Effector CD4-positive, alpha-beta T cell (primary cell): ENCODE measurements at places on chromosomes 2 and 18.

DNA sequence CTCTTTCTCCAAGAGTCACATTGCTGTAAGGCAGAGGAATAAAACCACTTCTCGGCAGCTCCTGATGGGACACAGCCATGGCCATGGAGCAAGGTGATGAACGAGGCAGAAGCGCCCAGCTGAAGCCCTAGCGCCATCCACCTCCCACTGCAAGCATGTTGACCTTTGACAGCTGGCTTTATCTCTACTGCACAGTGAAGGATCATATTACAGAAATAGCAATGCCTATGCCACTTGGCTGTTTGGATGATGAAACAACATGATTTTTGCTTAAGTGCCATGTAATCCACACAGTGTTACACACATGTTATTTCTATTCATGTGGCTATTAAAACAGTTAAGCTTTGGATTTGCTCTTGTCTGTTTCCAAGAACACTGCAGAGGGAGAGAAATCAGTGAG lies 167.7 kb downstream of the VAPA start:
- DNase-seq: no peak

- DNase-seq: no peak
Measured at GRCh38 chr2:69241093-69241492, 145.9 kb downstream of the GFPT1 start.

DNA sequence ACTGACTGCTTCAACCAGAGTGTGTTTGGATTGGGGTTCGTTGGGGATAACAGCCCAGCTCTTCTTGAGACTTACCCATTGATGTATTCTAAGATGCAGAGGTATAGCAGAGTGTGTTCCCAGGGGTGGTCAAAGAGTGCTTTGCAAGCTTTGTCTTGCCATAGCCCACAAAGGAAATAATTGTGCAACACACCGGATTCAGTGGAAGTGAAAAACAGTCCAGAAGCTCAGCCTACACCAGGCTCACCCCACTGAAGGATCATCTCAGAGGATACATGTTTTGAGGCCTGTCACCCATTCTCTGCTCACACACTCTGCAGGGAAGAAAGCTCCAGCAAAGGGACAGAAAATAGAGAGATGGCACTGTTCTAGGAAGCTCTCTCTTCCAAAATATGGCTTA lies 9.6 kb downstream of the CACNB4 start:
- no peak for DNase-seq

DNA sequence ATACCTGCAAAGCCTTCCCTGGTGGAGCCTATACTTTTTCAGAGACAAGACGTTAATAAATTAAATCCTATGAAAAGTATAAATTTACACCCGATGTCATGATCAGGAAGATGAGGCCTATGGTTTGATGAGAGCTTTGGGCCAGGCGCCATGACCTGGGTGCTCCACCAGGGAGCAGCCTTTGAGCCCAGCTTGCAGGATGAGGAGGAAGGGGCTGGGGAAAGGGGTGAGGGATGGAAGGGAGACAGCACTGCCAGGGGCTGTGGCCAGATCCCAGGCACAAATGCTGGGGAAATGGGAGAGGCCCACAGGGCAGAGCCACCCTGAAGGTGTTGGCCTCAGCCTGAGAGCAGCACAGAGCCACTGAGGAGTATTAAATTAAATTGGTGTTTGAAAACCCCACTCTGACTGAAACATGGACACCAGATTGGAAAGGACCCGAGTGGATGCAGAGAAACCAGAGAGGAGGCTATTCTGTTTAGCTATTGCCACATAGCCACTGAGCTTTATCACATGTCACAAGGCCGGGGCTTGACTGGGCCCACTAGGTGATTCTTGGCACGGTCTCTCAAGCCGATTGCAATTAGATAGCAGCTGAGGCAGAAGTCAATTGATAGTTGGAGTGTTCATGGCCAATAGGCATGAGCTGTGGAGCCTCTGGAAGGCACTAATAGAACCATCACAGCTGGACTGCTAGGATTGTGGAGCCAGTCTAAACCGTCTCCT lies 9.6 kb upstream of the FAHD2A start:
- DNase-seq: no peak
